ENCODE measurements at places on chromosomes 2 and 18. TPM values are rescaled to one million over a fixed set of nuclear protein-coding genes. Genes with fewer than 3 reads are reported as not detected.

- peak; percentile 91 for DNase-seq
Observed at GRCh38 chr2:120312860-120313694, 32.9 kb upstream of the INHBB start.

- DNase-seq, result no peak
Observed at GRCh38 chr2:202204855-202205254, 33.5 kb downstream of the SUMO1 start.

DNA sequence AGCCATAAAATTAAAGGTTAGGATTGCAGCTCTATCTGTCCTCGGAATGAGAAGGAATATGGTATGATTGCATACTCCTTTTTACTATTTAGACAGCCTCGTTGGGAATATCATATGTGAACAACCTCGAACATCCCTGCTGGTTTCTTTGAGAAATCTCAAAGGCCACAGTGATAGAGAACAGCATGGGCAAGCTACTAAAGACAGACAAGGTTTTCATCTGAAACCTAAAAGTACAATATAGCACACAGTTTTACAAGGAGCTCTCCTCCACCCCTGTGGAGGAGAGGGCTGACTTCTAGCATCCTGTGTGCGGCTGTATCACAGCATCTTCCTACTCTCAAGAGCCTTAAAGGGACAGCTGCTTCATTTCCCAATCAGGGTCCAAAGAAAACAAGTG, 104.3 kb downstream of the VWC2L start:
- DNase-seq, result no peak

DNA sequence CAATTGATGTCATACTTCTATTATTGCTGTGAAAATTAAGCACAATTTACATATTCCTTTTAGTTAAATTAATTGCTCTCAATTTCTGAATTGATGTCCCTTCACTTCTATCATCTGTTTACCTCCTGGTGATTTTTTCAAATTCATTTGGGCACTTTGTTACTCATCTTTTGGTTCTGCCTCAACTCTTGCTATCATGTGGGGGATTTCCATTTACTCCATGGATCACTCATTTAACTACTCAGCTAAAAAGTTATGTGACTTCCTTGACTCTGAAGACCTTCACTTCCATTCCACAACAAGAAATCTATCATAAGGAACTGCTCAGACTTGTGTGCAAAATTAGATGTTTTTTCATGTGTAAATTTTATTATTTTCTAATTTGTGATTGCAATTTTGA, 126.2 kb downstream of the EHBP1 start:
- no peak for DNase-seq

DNA sequence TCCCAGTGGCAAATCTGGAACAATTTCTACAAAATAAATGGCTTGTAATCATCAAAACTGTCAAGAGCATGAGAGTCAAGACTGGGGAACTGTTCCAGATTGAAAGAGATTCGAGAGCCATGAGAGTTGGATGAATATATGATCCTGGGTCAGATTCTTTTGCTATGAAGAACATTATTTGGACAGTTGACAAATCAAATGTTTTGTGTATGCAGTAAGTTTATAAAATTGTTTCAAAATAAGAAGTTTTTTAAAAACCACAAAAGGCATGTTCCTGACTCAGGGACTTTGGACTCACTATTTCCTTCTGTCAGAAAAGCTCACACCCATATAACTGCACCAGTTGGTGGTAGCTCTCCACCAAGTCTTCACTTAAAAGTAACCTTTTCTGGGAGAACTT, 38.5 kb downstream of the ROCK2 start:
- DNase-seq, result no peak

ELOA2 gene
- total RNA-seq, result not detected

Data from right cardiac atrium (tissue), 5 donors.